ENCODE measurements at places on chromosomes 1 and 21.

DNA sequence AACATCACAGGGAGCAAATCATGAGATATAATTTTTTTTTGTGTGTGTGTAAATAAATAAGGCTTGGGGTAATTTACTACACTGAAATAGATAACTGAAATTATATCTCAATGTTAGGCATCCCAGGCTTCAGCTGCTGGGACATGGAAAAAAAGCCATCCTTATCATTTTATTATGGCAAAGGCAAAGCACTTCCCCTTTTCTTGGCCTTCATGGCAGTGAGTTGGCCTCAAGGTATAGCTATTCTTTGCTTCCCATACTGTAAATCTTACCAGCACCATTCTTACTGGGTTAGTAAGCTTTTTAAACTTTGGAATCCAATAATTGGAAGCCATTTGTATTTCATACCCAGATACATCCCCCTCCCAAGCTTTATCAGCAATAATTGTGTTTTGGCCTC, 29.0 kb downstream of the RBM11 start:
- DNase-seq, result no peak

GRCh38 chr1:114032271-114033215, 53.3 kb downstream of the OLFML3 start:
- peak; percentile 8 for DNase-seq

- DNase-seq, result no peak
These were observed 3.7 kb downstream of the DMRTB1 start for GRCh38 chr1:53462769-53463501.

- DNase-seq, result no peak
These were observed 4.8 kb upstream of the PSEN2 start for GRCh38 chr1:226865590-226865989.

- DNase-seq, result no peak
These were observed 21.1 kb downstream of the ATP8B2 start for GRCh38 chr1:154346276-154346917.

GRCh38 chr21:28767523-28767922, 225.2 kb downstream of the LTN1 start:
- DNase-seq, result no peak

GRCh38 chr1:175512637-175513412, 230.6 kb downstream of the TNR start:
- no peak for DNase-seq

GRCh38 chr1:11708554-11709350, 17.2 kb downstream of the DRAXIN start:
- no peak for DNase-seq

DNA sequence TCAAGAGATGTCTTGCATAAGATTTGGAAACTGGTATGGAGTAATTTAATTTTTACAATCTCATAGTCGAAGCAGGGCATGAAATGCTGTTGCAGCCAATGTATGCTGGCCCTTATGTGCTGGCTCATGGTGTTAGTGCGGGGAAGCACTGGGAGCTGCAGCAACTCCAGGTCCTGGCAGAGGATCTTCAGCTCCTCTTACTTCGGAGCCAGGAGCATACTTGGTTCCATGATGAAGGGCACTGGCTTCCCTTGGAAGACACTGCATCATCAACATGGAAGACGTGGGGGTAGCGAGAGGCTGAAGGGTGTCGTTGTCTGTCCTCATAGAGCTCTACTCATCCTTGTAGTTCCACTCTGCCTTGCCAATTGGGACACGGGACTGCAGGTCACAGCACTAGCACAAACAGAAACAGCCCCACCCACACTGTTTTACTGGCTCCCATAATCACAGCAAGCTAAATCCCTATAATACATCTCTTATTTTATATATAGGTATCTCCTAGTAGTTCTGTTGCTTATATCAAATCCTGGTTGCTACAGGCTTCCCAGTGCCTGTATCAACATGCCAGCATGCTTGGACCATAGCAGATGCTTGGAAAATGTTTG, 22.4 kb downstream of the PLA2G2D start:
- DNase-seq, result no peak

DNA sequence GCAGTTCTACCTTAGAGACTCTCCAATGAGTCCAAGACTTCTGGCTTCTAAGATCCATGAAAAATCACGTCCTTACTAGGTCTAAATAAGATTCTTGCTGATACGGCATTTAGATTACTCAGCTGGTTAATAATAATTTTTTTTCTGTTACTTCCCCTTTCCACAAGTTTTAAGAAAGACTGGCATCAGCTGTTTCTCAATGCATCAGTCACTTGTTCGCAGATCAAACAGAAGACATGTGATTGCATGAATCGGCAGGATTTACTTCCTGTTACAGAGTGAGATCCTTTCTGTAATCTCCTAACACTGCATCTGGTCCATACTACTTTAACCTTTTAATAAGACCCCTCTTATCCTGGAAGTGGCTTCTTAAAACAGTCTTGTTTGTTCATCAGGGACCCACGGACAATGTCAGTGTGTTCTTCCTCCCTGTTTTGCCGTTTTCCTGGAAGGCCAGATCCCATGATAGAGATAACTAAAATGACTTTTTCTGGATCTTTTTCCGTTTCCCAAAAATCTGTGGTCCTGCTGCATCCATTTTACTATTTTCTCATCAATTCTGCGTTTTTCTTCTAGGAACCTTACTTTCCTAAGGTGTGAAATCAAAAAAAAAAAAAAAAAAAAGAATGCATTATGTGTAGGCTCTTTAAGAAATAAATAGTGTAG, 6.1 kb downstream of the NPL start:
- DNase-seq, result no peak

- peak; percentile 35 for DNase-seq
These were observed at the start of gene PRDM2 for GRCh38 chr1:13699936-13700520. Gene PRDM2, plus strand, starts transcription at chr1:13700188. Its CDS starts 15,418 bp downstream, at chr1:13715606.

DNA sequence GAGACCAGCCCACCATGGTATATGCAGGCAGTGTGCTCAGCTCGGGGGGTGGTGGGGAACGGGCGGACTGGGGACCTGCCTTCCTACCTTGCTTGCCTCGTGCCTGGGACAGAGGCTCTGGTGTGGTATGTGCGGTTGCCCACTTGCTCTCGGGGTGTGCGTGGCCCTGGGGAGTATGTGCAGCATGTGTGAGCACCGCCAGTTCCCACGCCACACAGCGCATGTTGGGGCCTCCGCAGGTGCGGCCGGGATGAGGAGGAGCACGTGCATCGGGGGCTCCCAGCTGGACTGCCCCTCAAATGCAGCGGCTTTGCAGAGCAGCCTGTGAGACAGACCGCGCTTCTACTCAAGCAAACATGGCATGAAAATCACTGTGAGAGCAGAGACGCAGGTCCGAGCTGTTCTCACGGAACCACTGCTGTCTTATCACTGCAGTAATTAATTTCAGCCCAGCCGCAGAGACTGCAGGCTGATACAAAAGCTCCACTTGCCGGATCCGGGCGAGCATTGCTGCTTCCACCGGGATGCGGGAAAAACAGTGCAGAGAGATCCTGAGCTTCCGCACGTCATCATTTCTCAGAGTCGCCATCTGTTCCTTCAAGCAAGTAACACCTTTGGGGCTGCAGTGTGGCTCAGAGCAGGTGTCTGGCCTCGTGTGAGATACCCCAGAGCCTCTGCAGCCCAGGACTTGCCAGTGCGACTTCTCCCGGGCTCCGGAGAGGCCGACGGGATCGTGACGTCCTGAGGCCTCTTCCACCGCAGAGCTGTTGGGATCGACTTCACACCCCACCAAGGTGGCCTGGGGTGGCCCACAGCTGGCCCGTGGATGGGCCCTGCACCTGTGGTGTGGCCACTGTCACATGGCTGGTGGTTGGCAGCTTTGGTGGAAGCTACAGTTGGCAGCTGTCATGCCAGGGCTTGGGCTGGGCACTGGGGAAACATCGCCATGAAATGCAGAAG, 92.6 kb upstream of the ACTRT2 start:
- no peak for DNase-seq
